ENCODE measurements at places on chromosomes 6 and 20.

DNA sequence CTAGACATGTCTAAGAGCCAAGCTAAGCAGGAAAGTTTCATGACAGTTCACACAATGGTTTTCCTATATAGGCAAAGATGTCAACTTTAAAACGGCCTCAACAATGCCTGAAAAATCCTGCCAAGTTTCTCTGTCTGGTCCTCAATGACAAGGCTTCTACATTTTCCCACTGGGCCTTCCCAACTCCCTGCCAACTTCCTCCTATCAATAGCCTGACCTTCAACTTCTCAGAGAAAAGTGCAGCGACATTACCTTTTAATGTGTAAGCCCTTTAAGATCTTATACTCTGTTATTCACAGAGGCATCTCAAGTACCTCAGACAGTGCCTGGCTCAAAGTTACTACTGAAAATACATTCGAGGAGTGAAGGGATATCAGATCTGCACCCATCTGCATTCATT lies 56.2 kb upstream of the BTBD3 start:
- no peak for DNase-seq

DNA sequence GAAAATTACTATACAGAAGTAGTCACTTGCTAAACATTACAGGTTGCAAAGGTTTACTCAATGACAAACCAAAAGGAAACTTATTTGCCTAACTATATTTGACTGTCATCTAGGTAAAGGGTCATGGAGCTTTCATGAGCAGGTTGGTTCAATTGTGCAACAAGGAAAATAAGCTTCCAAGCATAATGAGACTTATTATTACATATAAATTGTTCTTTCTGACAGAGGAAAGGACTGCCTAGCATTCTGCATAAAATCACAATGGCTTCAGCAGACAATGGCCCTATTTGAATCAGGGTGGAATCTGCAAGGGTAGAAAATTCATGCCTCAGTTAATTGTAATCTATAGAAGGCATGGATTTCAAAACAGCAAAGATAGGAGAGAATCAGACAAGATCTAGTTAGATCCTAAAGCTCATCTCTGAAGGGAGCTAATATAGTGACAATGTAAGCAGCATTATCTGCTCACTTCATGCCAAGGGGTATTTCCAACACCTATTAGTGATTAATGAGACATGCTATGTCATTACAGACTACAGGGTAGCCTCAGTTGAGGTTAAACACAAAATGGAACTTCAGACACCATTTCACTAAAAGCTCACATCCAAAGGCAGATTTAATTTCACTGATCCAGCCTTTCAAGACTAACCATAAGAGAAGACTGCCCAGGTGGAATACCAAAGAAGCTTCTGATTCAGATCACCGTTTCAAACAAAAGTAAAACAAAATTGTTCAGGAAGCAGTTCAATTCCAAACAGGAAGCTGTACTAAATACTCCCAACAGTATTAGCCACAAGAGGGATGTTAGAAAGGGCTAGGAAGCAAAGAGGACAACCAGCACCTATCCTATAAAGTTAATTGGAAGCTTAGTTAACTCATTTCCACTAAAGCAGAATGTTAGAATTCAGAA lies 8.5 kb downstream of the STAU1 start:
- DNase-seq: no peak

- DNase-seq: no peak
Observed at GRCh38 chr20:25685276-25686080, 11.2 kb downstream of the ZNF337 start.

DNA sequence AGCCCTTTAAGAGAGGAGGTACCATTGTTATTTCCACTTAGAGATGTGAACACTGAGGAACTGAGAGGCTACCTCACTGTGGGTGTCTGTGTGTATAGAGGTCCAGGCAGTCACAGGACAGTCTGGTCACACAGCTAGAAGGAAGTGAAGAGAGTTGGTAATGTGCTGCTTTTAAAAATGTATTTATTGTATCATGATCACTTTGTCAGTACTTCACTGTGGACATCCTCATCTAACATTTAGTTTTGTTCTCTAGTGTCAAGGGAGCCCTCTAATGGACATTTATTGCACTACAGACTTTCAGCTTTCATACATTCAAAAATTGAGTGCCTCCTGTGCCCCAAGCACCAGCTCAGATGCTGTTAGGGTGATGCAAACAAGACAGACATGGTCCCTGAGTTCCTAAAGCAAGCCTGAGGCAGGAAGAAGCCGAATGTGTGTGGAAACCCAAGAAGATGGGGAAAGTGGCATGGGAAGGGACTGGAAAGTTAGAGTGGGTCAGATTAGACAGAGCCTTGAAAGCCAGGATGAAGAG lies 123.0 kb downstream of the SLC16A10 start:
- DNase-seq: peak; percentile 57

DNA sequence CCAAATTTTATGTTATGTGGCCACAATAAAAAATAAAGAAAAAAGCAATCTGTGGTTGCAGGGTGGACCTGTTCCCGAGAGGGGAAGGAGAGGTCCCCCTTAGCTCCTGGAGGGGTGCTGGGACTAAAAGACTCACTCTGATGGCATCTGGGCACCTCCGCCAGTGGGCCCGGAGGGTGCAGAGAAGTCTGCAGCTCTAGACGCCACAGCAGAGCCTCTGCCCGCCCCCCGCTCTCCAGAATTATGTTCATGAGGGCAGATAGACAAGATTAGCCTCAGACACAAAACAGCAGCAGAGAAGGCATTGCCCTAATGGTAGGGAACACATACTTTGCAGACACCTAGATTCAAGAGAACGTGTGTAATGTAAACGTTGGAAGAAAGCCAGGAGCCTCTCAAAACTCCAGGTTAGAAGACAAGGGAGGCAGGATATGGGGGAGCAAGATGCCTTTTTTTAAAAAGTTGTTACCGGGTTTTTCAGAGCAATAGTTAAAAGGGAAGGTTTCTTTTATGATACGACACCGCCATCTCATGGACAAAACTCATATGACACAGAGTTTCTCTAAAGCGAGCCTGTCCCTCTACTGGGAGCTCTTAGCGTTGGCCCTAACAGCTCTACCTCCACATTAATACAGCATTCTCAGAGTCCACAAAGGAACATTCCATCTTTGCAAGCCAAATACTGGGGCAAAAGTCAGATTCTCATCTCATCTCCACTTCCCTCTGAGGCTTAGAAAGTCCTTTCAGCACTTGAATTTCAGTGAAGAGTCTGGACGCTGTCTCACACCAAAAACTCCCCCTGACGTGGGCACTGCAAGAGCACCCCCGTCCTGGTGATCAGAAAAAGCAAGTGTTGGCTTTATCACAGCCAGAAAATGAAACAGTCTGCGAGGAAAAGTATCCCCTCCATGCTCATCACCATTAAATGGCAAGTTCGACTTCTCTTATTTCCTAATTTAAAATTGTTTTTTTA lies 47.2 kb downstream of the FOXF2 start:
- peak; percentile 77 for DNase-seq

- DNase-seq: no peak
Observed at GRCh38 chr6:81487489-81487888, 265.0 kb downstream of the TENT5A start.

GRCh38 chr6:112037783-112038216 lies 16.1 kb upstream of the CCN6 start:
- peak; percentile 71 for DNase-seq

- peak; percentile 10 for DNase-seq
Observed at GRCh38 chr6:139852488-139853140, 478.2 kb upstream of the CITED2 start.

DNA sequence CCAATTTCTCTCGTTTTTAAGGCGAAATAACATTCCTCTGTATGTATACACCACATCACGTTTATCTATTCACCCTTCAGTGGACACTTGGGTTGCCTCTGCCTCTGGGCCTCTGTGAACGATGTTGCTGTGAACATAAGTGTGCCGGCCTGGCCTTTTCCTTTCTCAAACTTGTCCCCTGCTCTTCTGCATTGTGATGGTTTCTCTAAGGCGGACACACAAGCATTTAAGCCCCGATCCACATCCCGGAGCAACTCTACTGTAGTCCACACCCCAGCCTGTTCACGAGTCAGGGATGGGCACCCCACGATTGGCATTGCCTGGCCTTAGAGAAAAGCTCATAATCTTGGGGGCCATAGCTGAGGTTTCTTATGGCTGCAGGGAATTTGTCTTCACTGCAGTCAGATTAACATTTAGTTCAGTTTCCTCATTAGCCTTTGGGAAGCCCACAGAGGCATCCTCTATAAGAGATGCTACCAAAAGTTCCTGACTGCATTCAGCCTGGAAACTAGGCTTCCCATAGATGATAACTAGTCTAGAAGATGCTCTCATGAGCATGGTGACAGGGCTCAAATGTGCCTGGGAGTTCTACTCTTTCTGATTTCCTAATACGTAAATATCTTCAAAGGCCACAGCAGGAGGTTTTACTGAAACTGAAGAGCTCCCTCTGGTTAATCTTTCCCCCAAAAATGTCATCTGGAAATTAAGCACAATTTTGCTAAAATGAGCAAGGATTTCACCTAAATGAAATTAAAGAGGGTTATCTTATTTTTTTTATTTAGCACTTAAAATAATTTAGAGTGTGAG lies 762 bp downstream of the ZC3H12D start:
- DNase-seq: no peak

DNA sequence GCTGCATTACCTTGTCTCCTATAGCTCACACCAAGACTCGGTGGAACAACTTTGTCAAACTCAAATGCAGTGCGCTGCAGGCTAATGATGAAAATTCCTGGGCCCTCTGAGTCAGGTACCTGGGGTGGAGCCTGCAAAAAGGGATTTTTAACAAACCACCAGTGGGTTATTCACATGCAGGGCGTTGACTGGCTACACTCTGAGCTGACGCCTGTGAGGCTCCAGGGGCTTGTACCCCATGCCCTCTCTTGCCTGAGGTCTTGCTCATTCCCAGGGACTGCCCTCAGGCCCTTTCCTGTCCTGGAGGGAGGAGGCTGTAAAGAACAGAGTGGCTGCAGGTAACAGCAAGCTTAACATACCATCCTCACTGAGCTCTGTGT lies 9.2 kb downstream of the GTSF1L start:
- no peak for DNase-seq

DNA sequence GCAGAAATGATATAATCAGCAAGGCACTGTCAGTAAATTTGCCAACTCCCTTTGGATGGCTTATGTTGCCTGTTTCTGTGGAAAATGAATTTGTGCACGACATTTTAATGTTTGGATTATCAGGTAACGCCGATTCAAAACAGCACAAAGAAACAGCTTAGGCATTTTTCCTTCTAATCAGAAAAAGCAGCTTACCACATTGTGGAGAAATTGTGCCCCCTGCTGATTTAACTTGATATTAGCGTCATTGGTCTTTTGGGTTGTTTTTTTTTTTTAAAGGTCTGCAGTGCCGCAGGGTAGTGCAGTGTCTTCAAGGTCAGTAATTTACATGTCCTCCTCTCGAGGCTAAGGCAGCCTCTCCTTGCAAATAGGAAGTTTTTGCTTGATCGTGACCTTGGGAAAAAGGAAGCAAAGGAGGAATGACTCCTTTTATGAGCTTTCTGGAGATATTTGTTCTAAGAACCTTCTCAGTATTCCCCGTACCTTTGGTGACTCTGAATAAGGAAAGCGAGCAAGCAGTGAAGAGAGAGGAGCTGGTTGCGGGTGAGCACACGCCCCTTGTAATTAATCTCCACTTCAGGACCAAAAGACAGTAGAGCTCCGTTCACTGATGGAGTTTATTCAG lies 79.1 kb downstream of the ELOVL4 start:
- DNase-seq: peak; percentile 59

- DNase-seq: no peak
Observed at GRCh38 chr6:159037756-159038290, 7.0 kb downstream of the TAGAP start.

DNA sequence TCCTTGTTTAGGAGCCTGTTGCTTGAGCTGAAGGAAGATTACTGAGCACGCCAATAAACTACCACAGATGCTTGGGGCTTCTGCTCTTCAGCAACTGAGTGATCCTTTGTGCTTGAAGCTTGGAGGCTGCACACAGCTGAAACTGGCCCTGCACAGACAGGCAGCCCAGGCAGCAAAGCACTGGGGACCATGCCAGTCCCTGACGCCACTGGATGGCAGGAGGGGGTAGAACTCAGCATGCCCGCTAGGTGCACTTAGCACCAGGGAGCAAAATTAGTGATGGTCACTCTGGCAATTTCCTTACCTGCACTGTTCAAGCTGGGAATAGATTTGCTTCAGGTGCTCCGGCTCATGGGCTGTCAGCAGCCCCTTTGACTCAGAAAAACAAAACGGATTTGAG lies 91.5 kb downstream of the FAM50B start:
- no peak for DNase-seq

DNA sequence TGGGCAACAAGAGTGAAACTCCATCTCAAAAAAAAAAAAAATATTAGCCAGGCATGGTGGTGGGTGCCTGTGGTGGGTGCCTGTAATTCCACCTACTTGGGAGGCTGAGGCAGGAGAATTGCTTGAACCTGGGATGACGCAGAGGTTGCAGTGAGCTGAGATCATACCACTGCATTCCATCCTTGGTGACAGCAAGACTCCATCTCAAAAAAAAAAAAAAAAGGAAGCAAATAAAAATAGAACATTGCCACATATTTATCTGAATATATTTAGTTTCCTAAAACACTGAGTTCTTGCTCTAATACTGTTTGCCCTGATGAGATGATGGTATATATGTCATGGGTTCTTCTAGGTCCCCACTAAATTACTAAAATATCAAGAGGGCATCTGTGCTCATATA lies 28.4 kb downstream of the CASP8AP2 start:
- no peak for DNase-seq

DNA sequence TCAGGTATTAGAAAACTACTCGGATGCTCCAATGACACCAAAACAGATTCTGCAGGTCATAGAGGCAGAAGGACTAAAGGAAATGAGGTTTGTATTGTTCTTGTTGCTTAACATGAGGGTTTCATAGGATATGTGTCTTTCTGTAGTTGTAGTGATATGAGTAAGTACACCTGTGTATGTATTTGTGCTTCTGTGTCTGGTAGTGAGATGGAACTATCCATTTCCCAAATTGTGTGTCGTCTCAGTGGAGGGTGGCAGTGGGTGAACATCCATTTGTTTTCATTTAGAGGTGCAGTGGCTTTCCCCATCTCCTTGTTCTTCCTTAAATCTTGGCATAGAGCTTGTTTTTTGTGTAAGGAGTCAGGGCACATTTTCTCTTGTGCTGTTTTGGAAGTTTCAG lies 8.2 kb downstream of the ASXL1 start:
- DNase-seq: no peak

DNA sequence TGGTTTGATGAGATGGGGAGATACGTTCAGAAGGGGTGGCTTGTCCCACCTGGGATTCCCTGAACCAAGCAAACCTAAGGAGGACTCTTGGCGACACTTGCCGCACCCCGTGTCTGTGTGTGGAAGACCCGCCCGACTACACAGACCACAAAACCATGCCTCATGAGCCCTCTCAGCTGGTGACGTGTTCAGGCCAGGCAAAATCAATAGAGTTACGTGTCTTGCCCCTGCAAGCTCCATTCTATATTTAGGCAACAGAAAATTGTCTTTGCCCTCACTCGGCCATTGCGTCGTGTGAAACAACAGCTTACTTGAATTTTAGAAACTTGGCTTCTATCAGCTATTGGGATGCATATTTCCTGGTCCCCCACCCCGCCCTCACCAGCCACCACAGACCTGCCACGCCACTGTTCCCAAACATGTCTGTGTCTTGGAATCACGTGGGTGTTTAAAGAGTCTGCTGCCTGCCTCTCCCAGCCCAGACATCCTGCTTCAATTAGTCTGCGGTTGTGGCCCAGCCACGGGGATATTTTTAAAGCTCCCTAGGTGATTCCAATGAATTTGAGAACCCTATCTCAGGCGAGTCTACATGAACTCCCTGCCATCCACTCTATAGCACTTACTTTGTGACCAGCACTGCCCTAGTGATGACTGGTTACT lies 279.2 kb upstream of the EXOC2 start:
- DNase-seq: no peak

GRCh38 chr6:90074161-90074850 lies 180.0 kb downstream of the GJA10 start:
- no peak for DNase-seq

GRCh38 chr6:46103441-46104115 lies 26.2 kb upstream of the ENPP4 start:
- no peak for DNase-seq

Measured in HTR-8/SVneo (cell line).